Activated CD4-positive, alpha-beta T cell treated with anti-CD3 and anti-CD28 coated beads, Interleukin-2, amount 50 U/mL, for 16 hours (primary cell): ENCODE measurements at places on chromosomes 6 and 20.

- no peak for DNase-seq
These were observed 5.0 kb downstream of the KIF3B start for GRCh38 chr20:32282461-32282860.

GRCh38 chr6:156280065-156280464 is 497.1 kb upstream of the ARID1B start:
- DNase-seq = no peak

- DNase-seq = peak; percentile 72
These were observed 13.2 kb downstream of the SS18L1 start for GRCh38 chr20:62156592-62157386.

GRCh38 chr6:5293692-5294091 is 32.4 kb downstream of the FARS2 start:
- no peak for DNase-seq

DNA sequence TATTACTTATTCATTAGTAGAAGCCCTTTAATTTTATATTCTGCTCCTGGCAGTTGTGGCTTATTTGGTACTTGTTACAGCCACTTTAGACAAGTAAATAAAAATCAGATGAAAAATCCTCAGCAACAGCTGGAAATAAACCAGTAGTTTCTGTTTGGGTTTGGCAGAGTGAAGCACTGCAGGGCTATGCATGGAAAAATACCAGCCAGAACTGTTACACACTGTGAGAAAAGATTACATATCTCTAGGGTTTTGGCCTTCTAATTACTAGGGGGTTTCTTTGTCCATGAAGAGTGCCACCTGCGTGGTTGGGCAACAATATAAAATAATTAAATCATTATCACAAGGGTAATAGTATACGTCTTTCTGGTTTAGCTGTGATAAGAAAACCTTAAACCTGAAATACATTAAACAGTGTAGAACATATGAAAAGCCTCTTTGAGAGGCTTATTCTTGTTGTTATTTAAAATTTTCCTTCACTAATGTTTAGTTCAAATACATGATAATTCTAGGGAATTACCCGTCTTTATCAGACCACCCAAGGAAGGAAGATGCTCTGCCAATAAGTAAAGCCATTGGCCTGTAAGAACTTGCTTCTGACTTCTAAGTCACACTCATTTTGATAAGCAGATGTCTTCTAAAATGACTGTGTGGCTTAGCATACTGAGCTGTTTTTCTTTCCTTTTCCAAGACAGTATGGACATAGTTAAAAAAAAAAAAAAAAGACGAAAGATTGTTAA is 320.0 kb upstream of the FLRT3 start:
- no peak for DNase-seq

DNA sequence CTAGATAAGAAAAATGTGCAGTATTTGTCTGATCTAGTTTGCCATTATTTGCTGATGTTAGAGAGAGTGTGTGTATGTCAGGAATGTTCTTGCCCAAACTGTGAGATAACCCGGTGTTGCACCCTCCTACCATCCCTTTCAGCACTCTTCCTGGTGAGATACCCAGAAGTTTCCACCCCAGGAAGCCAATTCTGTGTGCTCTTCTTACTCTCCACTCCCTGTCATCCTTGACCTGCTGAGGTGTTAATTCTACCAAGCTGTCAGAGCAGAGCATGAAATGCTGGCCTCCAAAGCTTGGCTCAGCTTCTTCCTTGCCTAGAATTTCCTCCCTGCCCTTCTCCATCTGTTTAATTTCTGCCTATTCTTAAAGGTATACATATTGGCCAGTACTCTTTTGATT is 237.3 kb upstream of the CNR1 start:
- DNase-seq = no peak
